ENCODE measurements at places on chromosomes 6 and 20. TPM values are rescaled to one million over a fixed set of nuclear protein-coding genes. Genes with fewer than 3 reads are reported as not detected.

SEMG1 gene
- 1.1 TPM for total RNA-seq

PRL gene
- total RNA-seq: not detected

C6orf132 gene
- total RNA-seq: 41.2 TPM

C20orf204 gene
- total RNA-seq: 1.7 TPM
